ENCODE measurements at places on chromosomes 7 and 10.

DNA sequence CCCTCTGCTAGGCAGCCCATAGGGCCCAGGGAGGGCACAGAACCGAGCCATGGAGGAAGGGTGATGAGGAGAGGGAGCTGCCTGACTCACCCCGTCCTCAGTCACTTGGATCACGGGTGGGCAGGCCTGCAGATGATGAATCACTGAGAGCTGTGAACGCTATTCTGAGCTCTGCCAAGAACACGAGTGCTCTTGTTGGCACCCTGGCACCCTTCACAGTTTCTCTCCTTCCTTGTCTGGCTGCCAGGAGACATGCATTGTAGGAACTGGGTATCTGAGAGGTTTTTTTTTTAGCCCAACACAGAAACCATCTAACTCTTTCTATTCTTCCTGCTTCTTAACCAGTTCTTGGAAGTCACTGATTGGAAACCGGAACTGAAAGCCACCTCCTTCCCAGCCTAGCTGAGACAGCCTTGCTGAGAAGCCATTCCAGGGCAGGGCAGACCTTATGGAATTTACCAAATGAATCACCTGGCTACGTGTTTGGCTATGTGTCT is 82.1 kb downstream of the SLC37A3 start:
- DNase-seq = peak; percentile 84

DNA sequence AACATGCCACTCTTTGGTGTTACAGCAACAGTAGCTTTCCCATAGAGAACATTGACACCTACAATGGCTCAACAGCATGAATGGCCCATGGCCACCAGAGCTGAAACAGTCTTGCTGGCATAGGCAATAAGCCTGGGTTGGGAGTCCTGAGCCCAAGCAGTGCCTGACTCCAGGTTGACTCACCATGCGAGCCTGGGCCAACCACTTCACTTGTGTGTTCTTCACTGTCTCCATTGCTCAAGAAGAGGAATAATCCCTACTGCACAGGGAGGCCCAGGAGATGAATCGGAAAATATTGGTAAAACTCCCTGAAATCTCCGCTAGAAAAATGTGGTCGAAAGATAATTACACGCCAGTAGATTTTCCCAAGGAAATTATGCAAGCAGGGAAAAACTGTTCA is 89.2 kb upstream of the INHBA start:
- DNase-seq = no peak

GRCh38 chr7:154976844-154977243 is 26.1 kb downstream of the PAXIP1 start:
- DNase-seq = no peak

DNA sequence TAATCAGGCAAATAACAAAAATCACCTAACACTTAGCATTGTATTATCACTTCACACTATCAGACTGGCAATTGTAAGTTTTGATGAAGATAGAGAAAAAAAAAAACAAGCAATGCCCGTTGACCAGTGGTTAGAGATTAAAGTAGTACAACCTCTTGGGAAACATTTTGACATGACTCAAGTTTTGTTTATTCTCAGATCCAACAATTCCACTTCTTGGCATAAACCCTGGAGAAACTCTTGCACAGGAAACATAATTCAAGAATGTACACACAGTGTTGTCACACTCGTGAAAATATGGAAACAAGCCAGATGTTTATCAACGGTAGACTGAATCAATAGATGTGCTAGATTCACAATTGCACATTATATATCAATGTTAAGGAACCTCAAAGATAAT is 37.2 kb downstream of the FRMD4A start:
- DNase-seq = no peak

DNA sequence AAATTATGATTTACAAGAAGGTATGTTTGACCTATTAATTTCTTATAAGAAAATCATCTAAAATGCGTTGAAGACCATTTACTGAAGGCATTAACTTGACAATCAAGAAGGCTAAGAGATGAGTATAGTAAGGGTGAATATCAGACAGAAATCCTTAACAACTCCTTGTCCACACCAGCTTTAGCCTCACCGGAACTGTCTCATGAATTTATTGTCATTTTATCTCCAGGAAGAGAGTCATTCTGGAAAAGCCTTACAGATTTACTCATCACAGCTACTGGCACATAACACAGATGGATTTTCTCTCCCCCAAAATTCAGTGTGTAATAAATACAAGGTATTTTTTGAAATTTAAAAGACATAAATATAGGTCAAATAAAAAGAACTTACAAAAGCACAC is 129.4 kb upstream of the LSM8 start:
- DNase-seq = no peak

DNA sequence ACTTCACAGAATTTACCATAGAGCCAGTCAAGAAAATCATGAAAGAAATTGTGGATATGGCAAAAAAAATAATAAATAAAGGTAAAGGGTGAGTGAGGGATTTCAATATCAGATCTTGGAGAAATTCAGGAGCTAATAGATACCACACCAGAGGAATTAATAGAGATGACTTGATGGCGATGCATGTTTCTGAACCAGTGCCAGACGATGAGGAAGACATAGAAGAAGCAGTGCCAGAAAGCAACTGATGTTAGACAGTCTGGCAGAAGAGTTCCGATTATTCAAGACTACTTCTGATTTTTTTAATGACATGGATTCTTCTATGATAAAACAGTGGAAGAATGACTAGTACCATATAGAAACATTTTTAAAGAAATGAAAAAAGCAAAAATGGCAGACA is 314.7 kb downstream of the BICC1 start:
- DNase-seq = no peak

GRCh38 chr7:155234950-155235789 is 62.5 kb upstream of the INSIG1 start:
- no peak for DNase-seq

GRCh38 chr10:11921800-11922392 is 98.7 kb downstream of the PROSER2 start:
- DNase-seq = no peak

GRCh38 chr7:42914421-42915045 is 2.7 kb upstream of the C7orf25 start:
- no peak for DNase-seq

All from DMS79 treated with DMSO at 0.1 percent for 48 hours (cell line).